ENCODE measurements at places on chromosomes 4 and X. TPM values are rescaled to one million over a fixed set of nuclear protein-coding genes. Genes with fewer than 3 reads are reported as not detected.

The HSPA4L gene
- 5.8 TPM for total RNA-seq

The NDNF gene
- 1.5 TPM for total RNA-seq

The SPANXN4 gene
- not detected for total RNA-seq

DNA sequence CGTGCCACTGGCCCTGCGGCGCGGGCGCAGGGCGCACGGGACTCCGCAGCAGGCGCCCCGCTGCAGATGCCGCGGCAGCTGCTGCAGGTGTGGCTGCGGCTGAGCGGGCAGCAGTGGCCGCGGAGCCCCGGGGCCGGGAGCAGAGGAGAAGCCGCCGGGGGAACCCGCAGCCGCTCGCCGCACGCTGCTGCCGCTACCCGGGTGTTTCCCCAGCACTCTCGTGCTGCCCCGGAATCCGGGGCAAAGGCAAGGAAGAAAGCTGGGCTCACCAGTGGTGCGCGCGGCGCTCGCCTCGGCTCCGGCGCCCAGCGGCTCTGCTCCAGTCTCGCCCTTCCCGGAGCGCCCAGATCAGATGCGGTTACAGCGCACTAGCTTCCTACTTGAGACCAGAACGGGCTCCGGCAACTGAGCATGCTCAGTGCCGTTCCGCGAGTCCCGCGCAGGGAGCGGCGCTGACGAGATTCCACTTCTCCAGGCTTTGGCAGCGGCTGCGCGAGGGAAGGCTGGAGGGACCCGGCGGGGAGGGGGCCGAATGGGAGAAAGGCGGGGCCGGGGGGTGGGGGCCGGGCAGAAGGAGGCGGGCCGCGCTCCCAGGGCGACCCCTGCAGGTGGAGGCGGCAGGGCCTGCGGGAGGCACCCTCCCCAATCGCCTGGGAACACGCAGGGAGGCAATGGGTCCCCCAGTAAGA is at the start of gene APBB2:
Gene APBB2 (minus strand): TSS at position 407 of the 689 bp plus-strand sequence. CDS start 181,288 bp downstream, outside the sequence.
- peak within 1 kb of the TSS; percentile 95 for H3K4me3 ChIP-seq
- H3K36me3 ChIP-seq = no peaks in the 10 kb centered on the region
- peaks cover 30% of the 10 kb centered on the region for H3K4me1 ChIP-seq
- H3K27ac ChIP-seq = peak within 1 kb of the TSS; percentile 94
- DNase-seq = peak; percentile 78
- no peaks in the 10 kb centered on the region for H3K27me3 ChIP-seq

Data from thoracic aorta (tissue), 2 donors.